Right atrium auricular region (tissue), 2 donors: ENCODE measurements at places on chromosomes 2 and 18. TPM values are rescaled to one million over a fixed set of nuclear protein-coding genes. Genes with fewer than 3 reads are reported as not detected.

DNA sequence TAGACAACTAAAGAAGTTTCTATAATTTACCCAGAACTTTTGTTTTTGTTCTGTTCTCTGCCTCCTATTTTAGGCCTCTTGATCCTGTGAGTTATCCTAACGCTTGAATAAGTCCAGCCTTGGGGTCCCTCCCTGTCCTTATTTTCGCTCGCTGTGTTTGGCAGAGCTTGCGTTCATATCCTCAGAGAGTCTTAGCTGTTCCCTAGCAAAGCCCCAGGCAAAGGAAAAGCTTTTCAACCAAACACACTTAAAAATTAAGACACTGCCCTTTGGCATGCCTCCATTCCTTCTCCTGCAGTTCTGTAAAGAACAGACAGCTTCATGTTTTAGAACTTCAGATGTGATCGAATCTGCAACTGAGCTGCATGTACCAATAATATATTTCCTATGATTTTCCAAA lies 517.2 kb downstream of the SUCLG1 start:
- H3K4me3 ChIP-seq = no peak overlapping the region
- H3K27ac ChIP-seq = no peak overlapping the region
- no peaks in the 10 kb centered on the region for H3K36me3 ChIP-seq
- DNase-seq = no peak
- H3K27me3 ChIP-seq = no peaks in the 10 kb centered on the region

The CYP27C1 gene
- total RNA-seq = 0.24 TPM

The SCG2 gene
- 1.8 TPM for total RNA-seq

GRCh38 chr2:203675086-203675485 lies 31.4 kb upstream of the CD28 start:
- H3K4me3 ChIP-seq = no peak overlapping the region
- H3K27ac ChIP-seq = no peak overlapping the region
- no peaks in the 10 kb centered on the region for H3K4me1 ChIP-seq
- H3K27me3 ChIP-seq = no peaks in the 10 kb centered on the region
- DNase-seq = no peak

GRCh38 chr2:129242269-129242668 lies 737.2 kb upstream of the RAB6C start:
- DNase-seq = no peak
- H3K4me1 ChIP-seq = no peaks in the 10 kb centered on the region
- H3K27me3 ChIP-seq = no peaks in the 10 kb centered on the region
- no peak overlapping the region for H3K27ac ChIP-seq

GRCh38 chr2:28633746-28634145 lies 117.9 kb upstream of the PPP1CB start:
- no peaks in the 10 kb centered on the region for H3K36me3 ChIP-seq
- peaks cover 34% of the 10 kb centered on the region for H3K4me1 ChIP-seq
- no peaks in the 10 kb centered on the region for H3K27me3 ChIP-seq
- H3K4me3 ChIP-seq = no peak overlapping the region

- no peaks in the 10 kb centered on the region for H3K27me3 ChIP-seq
- no peak overlapping the region for H3K4me3 ChIP-seq
- H3K4me1 ChIP-seq = no peaks in the 10 kb centered on the region
Measured at GRCh38 chr2:144582651-144583380, 62.9 kb upstream of the ZEB2 start.

- H3K4me3 ChIP-seq = no peak overlapping the region
- H3K27ac ChIP-seq = peak overlapping the region; percentile 61
- H3K36me3 ChIP-seq = no peaks in the 10 kb centered on the region
Measured at GRCh38 chr2:127893033-127893432, 7.3 kb upstream of the AMMECR1L start.

DNA sequence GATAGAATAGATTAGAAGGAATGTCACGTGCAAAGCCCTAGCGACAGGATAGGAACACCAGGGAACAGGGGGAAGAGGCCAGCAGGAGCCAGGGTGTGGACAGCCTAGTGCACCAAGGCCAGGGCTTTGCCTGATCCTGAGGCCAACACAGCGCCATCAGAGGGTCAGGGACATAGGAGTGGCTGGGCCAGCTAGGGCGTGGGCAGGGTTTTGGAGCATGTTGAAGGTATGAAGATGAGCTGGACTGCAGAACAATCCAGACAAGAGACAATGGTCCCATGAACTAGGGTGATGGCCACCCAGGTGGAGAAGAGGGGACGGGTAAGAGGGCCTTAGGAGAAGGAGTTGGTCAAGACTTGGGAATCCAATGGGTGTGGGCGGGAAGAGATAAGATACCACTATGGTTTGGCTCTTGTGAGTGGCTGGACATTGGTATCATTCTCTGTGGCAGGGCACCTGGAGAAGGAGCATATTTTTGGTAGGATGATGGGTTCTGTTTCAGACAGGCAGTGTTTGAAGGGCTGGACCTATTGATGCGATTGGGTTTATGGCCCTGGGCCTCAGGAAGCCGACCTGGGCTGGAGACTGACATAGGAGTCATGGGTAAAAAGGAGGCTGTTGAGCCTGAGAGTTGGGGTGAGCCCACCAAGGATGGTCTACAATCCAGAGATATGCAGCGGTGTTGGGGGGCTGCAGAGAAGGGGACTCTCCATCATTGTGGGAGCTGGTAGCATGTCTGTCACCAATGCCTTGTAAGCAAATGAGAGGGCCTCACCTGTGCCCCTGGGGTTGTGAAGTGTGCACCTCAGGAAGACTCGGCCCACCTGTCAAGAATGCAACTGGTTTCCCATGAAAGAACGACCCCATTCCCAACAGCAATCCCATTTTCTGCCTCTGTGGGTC lies 2.0 kb upstream of the HS1BP3 start:
- H3K36me3 ChIP-seq = no peaks in the 10 kb centered on the region
- no peaks in the 10 kb centered on the region for H3K4me1 ChIP-seq
- no peak for DNase-seq
- H3K27ac ChIP-seq = no peak overlapping the region
- H3K4me3 ChIP-seq = no peak overlapping the region

DNA sequence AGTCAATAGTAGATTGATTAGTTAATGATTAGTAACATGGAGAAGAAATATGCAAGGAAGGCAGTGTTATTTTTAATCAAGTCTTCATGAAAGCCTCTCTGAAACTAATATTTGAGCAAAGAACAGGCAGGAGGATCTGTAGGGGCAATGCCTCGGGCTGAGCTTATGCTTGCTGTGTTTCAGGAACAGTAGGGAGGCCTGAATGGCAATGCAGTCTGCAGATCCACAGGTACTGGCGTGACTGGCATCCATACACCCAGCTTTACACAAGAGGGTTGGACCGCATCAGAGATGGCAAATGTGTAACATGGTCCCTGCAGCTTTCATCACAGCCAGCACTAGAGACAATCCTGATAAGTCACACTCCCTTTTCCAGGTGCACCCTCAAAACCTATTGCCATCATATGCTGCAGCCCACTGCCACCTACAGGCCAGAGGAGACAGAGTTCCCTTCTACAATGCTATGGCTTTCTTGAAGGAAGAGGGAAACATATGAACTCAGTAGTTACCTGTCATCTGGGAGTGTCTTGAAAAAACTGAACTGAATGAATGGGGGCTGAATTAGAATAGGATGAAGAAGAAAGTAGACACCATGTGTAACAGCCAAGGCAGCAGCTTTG lies 582.4 kb upstream of the RAB6C start:
- H3K27me3 ChIP-seq = no peaks in the 10 kb centered on the region
- H3K4me1 ChIP-seq = no peaks in the 10 kb centered on the region
- H3K4me3 ChIP-seq = no peak overlapping the region
- H3K36me3 ChIP-seq = no peaks in the 10 kb centered on the region

The RRM2 gene
- 0.08 TPM for total RNA-seq

DNA sequence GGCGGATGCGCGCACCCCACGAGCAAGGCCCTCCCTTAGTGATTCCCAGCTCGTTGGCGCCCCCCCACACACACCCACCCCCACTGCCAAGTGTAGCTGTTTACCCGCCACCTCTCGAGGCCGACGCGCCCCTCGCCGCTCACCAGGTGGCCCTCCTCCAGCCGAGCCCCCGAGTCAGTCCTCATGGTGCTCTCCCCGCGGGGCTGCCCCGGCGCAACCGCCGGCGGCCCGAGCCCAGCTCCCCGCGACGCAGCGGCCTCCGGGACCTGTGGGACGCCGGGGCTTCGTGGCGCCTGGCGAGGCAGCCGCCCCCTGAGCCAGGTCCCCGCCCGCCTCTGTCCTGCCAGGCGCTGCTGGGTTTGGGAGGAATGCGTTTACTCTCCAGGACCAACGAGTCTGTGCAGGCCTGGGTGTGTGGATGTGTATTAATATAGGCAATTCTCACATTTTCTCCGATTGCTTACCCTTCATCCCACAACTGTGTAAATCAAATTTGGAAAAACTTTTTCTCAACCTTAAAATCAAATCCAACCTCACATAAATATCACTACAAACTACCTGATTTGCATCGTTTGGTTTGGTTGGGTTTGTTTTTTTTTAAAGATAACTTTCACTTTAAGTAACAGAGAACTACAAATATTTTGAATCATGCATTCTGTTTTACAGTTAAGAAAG lies at the start of gene TMEM237:
TSS of gene TMEM237 (minus strand) at position 288 of the 675 bp plus-strand sequence. CDS start at position 185, 103 bp downstream.
- H3K4me1 ChIP-seq = peaks cover 18% of the 10 kb centered on the region
- H3K27ac ChIP-seq = peak within 1 kb of the TSS; percentile 95
- no peaks in the 10 kb centered on the region for H3K27me3 ChIP-seq
- no peak for DNase-seq

DNA sequence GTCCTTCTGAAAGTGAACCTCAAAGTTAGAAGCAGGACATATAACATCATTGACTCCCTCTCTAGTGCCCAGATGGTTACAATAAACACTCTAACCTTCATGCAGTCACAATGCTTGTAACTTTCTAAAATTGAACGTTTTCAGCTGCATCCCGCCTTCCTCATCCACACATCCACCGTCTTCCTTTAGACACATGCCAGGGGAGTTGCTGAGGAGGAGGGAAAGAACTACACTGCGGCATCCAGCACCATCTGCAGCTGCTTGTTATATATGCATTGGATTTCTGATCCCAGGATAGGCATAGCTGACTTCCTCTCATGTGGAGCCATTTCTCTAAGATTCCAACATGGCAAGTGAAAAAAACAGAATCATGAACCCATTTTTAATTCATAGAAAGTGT lies 96.8 kb downstream of the FBXO15 start:
- no peaks in the 10 kb centered on the region for H3K27me3 ChIP-seq
- no peak overlapping the region for H3K27ac ChIP-seq
- H3K4me3 ChIP-seq = no peak overlapping the region
- no peaks in the 10 kb centered on the region for H3K4me1 ChIP-seq

GRCh38 chr2:242044313-242044590 lies 174.7 kb downstream of the RTP5 start:
- no peak for DNase-seq
- no peak overlapping the region for H3K4me3 ChIP-seq
- no peak overlapping the region for H3K27ac ChIP-seq
- H3K27me3 ChIP-seq = no peaks in the 10 kb centered on the region

- no peak overlapping the region for H3K4me3 ChIP-seq
- H3K36me3 ChIP-seq = no peaks in the 10 kb centered on the region
- H3K27ac ChIP-seq = no peak overlapping the region
- no peak for DNase-seq
- H3K27me3 ChIP-seq = no peaks in the 10 kb centered on the region
Measured at GRCh38 chr18:21364471-21364870, 122.4 kb downstream of the GREB1L start.

- H3K36me3 ChIP-seq = no peaks in the 10 kb centered on the region
- H3K4me3 ChIP-seq = no peak overlapping the region
- H3K27me3 ChIP-seq = no peaks in the 10 kb centered on the region
- DNase-seq = no peak
- no peaks in the 10 kb centered on the region for H3K4me1 ChIP-seq
Measured at GRCh38 chr2:209431701-209432100, 7.9 kb downstream of the MAP2 start.

The CAPN13 gene
- total RNA-seq = not detected
